Stimulated activated CD4-positive, alpha-beta T cell treated with anti-CD3 and anti-CD28 coated beads, Interleukin-1b, Interleukin-23, amount 100 ng/mL, for 1 hour (primary cell): ENCODE measurements at places on chromosomes 5 and 9.

- DNase-seq = no peak
These were observed 15.0 kb downstream of the SEMA4D start for GRCh38 chr9:89482901-89483361.

DNA sequence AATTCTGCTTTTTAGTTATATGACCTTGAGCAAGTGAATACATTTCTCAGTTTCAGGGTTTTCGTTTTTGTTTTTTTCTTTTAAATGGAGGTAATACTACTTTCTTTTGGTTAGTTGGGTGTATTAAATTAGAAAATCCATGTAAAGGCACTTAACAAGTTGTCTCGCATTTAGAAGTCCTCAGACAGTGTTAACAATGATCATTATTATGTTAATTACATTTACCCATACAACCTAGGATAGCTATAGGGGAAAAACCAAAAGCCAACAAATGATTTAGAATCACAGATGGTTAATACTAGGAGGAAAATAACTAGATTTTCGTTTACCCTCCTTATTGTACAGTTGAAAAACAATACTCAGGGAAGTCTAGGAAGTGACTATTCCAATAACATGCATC is 972.2 kb upstream of the WWC1 start:
- no peak for DNase-seq

DNA sequence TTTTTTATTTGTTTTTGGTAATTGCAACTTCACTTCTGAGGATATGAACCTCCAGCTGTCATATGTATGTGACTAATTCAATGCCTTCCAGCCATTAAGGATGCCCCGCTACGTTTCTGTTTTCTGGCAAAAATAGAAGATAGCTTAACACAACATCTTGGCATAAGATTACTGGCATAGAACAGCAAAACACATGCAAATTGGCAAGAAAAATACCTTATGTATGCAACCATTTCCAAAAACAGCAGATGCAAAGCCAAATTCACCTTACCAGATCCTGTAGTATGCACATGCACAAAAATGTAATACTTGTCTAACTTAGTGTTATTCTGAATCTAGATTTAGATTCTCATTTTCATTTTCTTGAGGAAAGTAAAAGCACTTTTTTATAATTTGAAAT is 461.1 kb upstream of the CYLC2 start:
- no peak for DNase-seq

DNA sequence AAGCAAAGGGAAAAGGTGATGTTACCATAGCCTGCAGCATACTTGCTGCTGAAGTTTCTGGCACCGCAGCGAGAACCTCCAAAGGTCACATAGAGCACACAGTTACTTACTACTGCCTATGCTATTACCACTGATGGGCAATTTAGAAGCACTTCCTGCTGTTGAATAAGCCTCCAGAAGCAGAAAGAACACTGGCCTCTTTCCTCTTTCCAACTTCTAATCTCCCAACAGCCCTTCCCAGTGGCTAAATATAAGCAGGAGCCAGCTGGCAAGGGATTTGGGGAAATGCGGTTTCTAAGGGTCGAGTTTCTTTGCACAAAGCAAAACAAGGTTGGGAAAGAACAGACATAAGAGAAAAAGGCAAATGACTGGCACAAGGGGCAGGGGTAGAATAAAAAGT is 669.2 kb upstream of the ACO1 start:
- no peak for DNase-seq

DNA sequence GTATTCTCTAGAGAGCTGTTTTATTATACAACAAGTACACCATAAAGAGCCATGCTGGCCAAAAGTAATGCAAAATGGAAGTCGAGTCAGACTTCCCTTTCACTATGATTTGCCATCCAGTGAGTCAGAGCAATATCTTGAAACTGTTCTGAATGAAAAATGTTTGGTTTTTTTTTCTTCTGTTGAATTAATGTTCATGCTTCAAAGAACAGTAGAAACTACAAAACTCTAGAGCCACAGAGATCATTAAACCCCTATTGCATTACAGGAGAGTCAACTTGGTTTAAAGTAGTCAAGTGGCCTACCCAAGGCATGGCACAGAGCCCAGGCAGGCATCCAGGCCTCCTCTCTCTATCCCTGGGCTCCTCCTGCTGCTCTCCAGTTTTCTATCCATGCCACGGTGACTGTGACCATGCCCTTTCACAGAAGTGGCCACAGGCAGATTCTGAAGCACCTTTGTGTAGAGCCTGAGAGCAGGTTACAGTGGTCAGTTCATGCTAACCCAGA is 358.9 kb downstream of the DEPDC1B start:
- DNase-seq = no peak

DNA sequence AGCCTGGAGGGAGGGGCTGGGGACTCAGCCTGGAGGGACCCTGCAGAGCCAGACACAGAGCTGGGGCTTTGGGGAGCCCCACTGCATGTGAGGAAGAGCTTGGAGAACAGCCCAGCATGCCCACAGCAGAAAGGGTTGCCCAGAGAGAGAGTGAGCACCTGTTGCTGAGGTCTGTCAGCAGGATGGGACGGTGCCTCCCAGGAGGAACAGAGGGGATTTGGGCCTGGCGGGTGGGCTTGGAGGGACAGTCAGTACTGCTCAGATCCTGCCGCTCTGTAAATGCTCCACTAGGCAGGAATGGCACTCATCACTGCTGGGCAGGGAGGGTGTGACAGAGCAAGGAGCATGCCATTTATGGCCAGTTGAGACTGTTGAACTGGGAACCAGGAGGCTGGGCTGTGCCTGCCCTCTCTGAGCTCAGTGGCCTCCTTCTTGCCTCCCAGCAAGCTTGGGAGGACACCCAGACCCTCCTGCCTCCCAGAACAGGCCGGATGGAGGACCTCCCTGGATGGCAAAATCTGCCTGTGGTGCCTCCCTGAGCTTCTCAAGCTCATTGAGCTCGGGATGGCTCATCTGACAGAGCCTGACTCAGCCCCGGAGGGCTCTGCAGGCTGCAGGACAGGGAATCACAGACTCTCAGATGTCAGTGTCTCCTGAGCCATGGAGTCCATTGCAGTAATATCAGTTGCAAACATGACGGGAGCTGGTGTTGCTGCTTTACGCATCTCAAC is 786 bp upstream of the HRCT1 start:
- no peak for DNase-seq

- no peak for DNase-seq
These were observed 118.6 kb upstream of the IRX4 start for GRCh38 chr5:2001300-2001699.

GRCh38 chr9:128470560-128470959 is 14.8 kb downstream of the ODF2 start:
- DNase-seq = no peak

DNA sequence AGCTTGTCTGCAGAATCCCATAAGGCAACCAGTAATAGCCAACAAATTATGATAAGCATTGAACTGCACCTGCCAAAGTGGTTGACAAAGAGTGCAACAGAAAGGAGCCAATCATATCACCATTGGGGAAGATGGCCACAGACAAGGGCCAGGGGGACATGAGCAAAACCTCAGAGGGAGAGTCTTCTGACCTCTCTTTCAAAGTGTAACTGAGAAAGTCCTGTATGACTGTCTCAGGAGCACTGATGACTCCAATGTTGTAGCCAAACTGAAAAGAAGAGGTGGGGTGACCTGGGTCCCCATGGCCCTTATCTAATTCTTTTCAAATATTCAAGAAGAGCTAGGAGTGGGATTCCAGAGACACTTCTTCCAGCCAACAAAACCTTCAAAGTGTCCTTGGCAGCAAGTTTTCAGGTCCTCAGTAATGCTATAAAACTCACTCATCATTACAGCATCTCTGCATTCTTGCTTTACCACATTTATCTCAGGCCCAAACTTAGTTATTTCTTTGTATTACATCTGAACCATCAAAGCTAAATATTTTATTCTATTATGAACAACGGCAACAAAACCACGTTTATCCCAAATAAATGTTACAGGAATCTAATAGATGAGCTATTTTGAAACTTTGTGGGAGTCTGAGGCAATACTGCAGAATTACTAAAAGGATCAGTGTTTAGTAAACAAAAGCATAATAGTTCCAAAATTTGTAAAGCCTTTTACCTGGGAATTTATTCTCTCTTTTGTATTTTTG is 24.4 kb downstream of the FBLL1 start:
- DNase-seq = no peak

DNA sequence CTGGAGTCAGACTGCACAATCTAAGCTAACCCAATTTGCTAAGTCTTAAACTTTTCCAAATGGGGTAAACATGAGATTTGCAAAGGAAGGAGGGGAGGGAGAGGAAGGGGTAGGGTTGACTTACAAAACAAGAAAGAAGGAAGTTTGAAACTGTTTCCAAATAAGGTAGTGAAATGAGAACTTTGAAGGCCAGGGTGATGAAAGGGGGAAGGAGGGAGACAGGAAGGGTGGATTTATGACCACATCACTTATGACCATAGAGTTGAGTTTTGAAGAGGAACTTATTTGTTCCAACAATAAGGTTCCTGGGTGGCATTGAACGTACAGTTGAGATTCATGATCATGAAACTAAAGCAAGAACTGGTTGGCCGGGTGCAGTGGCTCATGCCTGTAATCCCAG is 72.5 kb upstream of the DAPK1 start:
- no peak for DNase-seq

GRCh38 chr9:6984941-6985578 is 227.3 kb downstream of the KDM4C start:
- no peak for DNase-seq

- DNase-seq = no peak
These were observed 39.7 kb downstream of the ACTL7B start for GRCh38 chr9:108816037-108816436.

- DNase-seq = no peak
These were observed 133.4 kb downstream of the ADAMTS19 start for GRCh38 chr5:129593525-129593924.

DNA sequence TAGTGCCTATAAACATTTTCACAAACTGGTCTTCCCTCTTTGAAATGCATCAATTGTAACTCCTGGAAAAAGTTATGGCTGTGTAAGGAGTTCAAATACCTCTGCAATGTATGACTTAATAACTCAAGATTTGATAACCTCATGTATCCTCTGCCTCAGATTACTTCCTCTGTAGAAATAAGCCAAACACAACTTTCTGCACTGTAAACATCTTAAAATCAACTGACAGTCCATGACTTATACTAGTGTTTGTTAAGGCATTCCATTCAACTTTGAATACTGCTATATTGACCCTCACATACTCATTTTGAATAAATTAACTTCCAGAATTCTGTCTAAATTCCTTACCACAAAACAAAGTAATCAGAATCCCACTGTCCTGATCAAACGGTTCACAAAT is 256.2 kb upstream of the POU5F2 start:
- DNase-seq = no peak

- no peak for DNase-seq
These were observed 29.5 kb downstream of the SEMA4D start for GRCh38 chr9:89468281-89468960.

GRCh38 chr5:156824800-156825199 is 25.3 kb upstream of the PPP1R2B start:
- no peak for DNase-seq

DNA sequence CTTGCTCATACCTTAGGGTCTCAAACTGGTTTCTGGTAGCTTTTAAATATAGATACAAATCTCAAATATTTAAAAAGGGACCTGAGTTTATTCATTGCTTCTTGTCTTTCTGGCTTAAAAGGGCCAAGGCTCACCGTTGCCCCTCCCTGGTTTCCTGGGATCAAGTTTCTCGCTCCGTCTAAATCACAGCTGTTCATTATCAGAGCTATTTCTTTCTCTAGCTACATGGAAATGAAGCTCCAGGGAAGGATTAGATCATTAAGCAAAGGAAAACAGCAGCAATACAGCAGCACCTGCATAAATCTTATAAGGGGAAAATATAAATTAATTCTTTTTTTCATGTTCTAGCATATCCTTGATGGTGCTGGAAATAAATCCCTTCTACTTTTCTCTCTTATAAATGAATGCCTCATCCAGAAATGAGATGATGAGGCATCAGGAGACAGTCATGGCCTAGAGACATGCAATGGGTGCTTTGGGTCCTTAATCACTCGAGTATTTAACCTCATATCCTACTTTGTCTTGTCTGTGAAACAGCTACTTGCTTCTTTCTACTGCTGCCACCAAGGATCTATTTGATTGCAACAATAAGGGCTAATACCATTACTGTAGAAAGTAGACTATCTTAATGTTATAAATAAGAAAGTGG is 320.1 kb downstream of the TRPM3 start:
- DNase-seq = no peak

GRCh38 chr5:98777295-98777694 is 3.8 kb downstream of the RGMB start:
- no peak for DNase-seq
